ENCODE measurements at places on chromosomes 13 and 19. TPM values are rescaled to one million over a fixed set of nuclear protein-coding genes. Genes with fewer than 3 reads are reported as not detected.

GRCh38 chr13:23636360-23636759 lies 66.1 kb downstream of the TNFRSF19 start:
- no peak for DNase-seq

- DNase-seq, result no peak
These were observed 13.2 kb upstream of the PAK4 start for GRCh38 chr19:39112338-39112890.

GRCh38 chr19:49786376-49786820 lies 19.6 kb downstream of the AP2A1 start:
- DNase-seq, result peak; percentile 87

- DNase-seq, result no peak
These were observed 1132.7 kb downstream of the SLITRK1 start for GRCh38 chr13:82749551-82749950.

DNA sequence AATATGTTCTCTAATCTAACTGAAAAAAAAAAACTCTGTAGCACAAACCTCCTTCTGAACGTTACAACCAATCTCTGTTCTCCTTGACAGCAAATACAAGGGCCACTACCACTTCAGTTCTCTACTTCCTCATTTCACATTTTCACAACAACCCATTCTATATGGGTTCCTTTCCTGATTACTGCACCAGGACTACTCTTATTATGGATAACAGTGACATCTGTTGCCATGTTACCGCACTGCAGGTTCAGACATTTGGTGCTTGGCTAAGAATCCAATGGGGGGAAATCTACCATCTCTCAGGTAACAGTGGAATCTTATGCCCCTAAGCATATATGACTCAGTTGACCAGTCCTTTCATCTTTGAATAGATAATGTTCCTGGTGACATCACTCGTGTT lies 11.6 kb upstream of the FPR3 start:
- DNase-seq, result no peak

DNA sequence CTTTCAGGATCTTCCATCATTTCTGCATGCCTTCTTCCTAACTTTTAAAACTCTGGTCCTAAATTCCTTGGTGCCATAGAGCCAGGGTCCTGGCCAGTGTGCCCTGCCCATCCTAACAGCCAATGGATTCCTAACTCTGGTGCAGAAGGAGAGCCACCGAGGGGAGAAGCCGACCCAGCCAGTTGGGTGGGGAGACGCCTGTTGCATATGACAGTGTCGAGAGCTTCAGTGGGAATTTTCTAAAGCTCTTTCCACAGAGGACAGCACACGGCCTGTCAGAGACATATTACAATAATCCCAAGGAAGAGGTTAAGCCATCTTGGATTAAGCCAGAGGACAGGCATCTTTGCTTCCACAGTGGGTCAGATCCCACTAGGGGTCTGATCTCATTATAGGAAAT lies 180.4 kb downstream of the ZNF536 start:
- no peak for DNase-seq

- DNase-seq, result no peak
These were observed 5.7 kb upstream of the FPR3 start for GRCh38 chr19:51789061-51789795.

- DNase-seq, result no peak
These were observed 111.2 kb upstream of the SGCG start for GRCh38 chr13:23069566-23069965.

DNA sequence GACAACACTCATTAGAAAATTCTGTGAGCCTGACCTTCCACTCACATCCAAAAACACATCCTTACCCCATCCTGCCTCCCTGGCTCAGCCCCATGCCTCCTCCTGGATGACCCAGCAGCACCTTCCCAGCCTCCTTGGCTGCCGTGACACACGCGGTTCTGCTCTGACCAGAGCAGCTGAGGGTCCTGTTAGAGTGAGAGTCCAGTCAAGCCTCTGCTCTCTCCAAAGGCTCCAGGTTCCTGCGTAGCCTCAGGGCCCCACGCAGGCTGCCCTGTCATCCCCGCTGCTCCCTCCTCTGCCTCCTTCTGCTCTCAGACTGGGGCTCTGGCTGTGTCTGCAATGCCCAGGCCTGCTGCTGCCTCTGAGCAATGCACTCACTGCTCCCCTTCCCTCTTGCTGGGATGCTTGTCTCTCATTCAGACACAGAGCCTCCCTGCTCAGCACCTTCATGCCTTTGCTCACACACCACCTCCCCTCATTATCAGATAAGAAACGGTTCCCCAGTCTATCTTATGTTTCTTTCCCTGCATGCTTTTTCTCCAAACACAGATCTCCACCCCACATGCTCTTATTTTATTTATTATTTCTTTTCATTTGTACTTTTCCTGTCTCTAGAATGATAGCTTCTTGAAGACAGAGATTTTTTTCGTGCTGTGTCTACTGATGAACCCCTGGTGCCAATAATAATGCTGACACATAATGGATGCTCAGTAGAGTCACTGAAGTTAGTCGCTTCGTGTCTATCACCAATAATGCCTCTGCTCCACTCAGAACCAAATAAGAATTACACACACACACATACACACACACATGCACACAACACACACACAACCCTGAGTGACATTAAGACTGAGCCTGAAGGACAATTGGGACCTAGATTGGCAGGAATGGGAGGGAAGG lies 10.2 kb upstream of the SIGLEC6 start:
- no peak for DNase-seq

DNA sequence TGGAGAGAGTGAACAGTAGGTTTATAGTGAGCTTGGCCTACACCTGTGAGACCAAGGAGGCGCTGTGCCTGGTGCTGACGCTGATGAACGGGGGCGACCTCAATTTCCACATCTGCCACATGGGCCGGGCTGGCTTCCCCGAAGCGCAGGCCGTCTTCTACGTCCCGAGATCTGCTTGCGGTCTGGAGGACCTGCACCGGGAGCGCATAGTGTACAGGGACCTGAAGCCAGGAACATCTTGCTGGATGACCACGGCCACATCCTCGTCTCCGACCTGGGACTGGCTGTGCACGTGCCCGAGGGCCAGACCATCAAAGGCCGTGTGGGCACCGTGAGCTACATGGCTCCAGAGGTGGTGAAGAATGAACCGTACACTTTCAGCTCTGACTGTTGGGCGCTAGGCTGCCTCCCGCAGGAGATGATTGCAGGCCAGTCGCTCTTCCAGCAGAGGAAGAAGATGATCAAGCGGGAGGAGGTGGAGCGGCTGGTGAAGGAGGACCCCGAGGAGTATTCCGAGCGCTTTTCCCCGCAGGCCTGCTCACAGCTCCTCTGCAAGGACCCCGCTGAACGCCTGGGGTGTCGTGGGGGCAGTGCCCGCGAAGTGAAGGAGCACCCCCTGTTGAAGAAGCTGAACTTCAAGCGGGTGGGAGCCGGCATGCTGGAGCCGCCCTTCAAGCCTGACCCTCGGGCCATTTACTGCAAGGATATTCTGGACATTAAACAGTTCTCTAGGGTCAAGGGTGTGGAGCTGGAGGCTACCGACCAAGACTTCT lies 139.0 kb downstream of the ZDHHC20 start:
- DNase-seq, result no peak

The KRTDAP gene
- total RNA-seq, result not detected

The PTH2 gene
- not detected for total RNA-seq

The WDR62 gene
- 0.37 TPM for total RNA-seq

The RNF225 gene
- total RNA-seq, result not detected

The ZNF543 gene
- 5.0 TPM for total RNA-seq

The ZNF547 gene
- 2.4 TPM for total RNA-seq

The STOML3 gene
- not detected for total RNA-seq

The ZNF567 gene
- total RNA-seq, result 7.8 TPM

The FXYD3 gene
- not detected for total RNA-seq

The SIGLEC6 gene
- total RNA-seq, result 0.86 TPM

The NUMBL gene
- 62.6 TPM for total RNA-seq

Measured in posterior vena cava (tissue), 2 donors.